ENCODE measurements at places on chromosomes 1 and 21.

DNA sequence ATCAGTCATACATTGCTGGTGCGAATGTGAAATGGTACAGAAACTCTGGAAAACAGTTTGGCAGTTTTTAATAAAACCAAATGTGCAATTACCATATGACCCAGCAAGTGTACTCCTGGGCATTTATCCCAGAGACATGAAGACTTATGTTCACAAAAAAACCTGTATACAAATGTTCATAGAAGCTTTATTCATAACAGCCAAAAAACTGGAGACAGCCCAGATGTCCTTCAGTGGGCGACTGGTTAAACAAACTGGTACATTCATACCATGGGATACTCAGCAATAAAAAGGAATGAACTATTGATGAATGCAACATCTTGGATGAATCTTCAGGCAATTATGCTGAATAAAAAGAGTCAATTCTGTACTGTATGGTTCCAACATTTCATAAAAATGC is 97.8 kb downstream of the DTL start:
- no peak for DNase-seq

- DNase-seq, result no peak
These were observed 400.6 kb downstream of the NTNG1 start for GRCh38 chr1:107541412-107541811.

GRCh38 chr1:21280011-21280471 is 10.2 kb downstream of the ECE1 start:
- no peak for DNase-seq

- no peak for DNase-seq
These were observed 24.7 kb downstream of the LYST start for GRCh38 chr1:235841938-235842545.

GRCh38 chr1:215660259-215660658 is 93.2 kb downstream of the KCTD3 start:
- no peak for DNase-seq

DNA sequence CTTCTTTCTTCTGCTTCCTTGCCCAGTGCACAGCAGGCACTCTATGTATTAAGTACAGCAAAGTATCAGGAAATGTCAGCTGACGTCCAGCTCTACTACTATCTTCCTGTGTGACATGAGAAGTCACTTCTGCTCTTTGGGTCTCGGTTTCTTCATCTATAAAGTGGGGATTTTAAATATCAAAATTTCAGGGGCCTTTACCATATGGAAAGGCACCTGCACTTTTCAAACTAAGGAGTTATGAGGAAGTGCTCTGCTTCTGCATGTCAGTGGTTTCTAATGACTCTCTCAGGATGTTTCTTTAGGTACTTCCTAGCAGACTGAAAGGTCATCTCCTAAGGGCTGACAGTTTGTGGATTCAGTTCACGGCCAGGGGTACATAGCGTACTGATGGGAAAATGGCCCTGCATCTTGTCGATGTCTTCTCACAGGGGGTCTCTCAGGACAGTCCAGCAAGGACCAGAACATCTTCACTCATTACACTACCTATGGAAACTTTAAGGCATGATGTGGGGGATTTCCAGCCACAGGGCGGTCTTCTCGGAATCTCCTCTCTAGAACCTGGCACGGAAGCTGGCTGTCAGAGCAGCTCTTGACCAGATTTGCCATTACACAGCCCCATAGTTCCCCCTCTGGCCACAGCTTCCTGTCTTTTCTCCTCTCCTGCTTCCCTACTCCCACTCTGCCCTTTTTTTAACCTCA is 42.0 kb upstream of the MTF1 start:
- DNase-seq, result no peak

DNA sequence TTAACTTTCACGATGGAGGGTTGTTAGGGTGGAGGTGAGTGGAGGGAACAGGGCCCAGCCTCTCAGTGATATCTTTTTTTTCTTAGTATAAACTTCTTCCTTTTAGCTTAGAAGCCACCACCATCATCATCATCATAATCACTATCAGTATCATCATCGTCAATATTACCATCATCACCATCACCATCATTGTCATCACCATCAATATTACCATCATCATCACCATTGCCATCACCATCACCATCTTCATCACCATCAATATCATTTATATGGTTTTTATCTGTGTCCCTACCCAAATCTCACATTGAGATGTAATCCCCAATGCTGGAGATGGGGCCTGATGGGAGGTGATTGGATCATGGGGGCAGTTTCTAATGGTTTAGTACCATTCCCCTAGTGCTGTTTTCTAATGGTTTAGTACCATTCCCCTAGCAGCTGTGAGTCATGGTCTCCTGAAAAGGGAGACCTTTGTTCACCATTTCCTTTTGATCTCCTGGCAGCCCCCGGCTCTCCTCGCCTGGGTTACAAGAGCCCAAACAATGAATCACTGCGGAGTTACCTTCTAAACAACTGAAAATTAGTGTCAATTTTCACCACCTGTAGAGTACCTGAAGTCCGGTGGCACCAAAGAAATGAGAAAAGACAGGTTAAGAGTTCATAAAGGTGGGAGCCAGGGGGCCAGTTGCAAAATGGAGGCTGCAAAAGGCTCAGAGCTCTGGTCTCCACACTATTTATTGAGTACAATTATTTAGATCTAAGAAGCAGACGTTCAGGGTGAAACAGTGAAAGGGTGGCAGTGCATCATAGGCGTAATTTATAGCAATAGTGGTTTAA is 3.1 kb upstream of the PLA2G2E start:
- no peak for DNase-seq

- DNase-seq, result no peak
These were observed 1069.6 kb downstream of the ADGRL2 start for GRCh38 chr1:82870332-82870731.

All from activated T-helper 1 cell treated with anti-CD3 and anti-CD28 coated beads, Interleukin-2, amount 50 U/mL, for 16 hours (primary cell).